ENCODE measurements at places on chromosomes 12 and 14.

DNA sequence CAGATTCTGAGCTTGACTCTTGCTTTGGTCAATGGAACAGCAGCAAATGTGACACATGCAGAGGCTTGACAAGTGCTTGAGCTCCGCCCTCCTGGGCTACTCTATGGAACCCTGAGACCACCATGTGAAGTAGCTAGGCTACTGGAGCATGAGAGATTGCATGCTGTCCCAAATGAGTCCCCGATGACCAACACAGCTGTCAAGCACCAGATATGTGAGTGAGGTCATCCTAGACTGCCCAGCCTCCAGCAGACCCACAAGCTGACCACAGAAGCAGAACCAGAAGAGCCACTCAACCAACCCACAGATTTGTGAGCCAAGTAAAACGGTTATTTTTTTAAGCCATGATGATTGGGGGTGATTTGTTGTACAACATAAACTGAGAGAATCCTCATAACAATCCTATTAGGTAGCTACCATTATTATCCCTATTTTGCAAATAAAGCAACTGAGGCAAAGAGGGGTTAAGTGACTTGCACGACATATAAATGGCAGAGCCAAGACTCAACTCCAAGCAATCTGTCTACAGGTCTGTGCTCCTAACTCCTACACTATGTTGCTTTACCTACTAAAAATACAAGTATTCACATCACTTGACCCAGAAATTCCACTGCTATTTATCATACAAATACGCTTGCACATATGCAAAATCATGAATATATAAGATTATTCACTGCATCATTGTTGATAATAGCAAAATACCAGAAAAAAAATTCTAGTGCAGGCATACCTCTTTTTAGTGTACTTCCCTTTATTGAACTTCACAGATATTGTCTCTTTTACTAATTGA lies 136.2 kb downstream of the NDUFA12 start:
- no peak for DNase-seq

GRCh38 chr12:124097701-124098100 lies 124.7 kb downstream of the ZNF664 start:
- DNase-seq, result no peak

- DNase-seq, result no peak
Measured at GRCh38 chr14:34592623-34593022, 37.3 kb downstream of the SNX6 start.

DNA sequence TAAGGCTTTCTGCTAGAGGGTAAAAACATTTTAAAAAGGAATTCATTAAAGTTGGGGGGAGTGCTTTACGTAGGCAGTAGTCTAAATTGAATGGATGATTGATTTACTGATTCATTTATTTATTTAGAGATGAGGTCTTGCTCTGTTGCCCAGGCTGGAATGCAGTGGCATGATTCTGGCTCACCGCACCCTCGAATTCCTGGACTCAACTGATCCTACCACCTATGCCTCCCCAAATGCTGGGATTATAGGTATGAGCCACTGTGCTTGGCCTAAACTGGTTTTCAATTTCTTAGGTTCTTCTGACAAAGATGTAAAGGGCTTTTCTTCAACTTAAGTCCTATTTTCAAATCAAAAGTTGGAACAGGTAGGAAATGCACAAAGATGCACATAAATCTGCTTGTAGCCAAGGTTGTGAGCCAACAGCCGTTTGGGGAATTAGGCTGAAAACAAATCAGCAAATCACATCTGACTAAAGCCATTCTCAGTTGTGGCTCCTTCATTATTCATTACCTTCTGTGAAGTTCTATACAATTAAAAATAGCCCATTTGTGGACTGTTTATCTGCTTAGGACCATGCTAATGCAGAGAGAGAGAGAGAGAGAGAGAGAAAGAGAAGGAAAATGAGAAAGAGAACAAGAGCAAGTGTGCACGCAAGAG lies 218.0 kb downstream of the PPM1H start:
- DNase-seq, result no peak

GRCh38 chr12:95396849-95397468 lies 77.0 kb upstream of the METAP2 start:
- no peak for DNase-seq

Measured in small intestine (tissue), 16 donors.